ENCODE measurements at places on chromosomes 16 and 17.

DNA sequence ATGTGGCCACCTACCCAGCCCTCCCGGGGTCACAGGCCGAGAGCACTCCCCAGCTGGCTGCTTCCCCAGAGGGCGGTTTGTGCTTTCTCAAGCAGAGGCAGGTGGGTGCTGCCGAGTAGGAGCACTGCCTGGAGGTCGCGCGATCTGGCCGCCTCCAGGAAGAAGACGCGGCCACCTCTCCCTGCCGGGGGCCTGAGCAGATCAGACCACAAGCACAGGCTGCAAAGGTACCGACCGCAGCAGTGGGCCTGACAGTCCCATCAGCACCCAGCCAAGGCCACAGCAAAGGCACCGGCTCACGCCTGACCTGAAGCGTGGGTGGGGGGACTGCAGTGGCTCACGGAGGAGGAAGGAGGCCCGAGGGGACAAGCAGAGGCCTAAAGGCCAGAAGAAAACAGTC lies 15.2 kb upstream of the IGFALS start:
- DNase-seq, result no peak

DNA sequence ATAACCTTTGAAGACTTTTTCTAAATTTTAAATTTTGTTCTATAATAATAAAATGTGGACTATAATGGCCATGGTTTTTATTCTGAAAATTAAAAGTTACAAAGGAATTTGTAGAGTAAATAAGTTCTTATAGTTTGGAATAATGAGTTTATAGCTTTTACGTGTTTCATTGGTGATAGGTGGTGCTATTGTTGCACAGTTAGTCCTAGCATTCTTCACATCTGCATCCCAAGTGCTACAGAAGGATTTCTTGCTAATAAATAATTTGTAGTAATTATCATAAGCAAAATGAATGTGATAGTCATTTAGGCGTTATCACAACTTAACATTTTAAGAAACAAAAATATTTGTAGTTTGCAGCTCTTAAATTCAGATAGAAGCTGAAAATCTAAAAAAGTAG lies 67.9 kb downstream of the BCAS3 start:
- no peak for DNase-seq

DNA sequence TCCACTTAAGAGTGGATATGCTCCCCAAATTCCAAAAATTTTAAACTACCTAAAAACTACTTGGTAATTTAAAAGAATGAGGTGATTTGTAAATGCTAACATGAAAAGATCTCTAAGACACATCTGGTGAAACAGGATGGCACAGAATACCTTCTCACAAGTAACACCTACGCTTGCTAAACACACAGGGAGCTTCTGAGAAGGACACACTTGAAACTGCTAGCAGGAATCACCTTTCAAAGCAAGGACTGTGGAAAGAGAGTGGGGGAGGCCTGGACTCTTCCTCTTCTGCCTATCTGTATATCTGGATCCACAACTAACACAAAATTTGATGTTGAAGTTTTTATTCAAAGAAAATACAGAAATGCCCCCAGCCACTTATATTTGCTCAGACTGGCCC lies 52.4 kb downstream of the CYTH1 start:
- DNase-seq, result no peak

DNA sequence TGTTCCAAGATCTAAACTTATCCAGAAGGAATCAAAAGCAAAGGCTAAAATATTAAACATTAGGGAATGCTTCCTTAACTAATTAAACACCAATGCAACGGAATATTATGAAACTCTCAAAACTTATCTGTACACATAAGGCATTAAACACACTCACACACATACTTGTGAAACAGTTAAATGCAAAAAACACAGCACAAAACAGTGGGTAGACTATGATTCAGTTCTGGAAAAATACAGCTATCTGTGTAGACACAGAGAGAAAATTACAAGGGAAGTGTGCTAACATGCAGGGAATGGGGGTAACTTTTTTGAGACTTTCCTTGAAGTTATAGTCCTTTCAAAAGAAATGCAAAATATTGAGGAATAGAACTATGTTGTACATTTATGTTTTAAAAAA lies 36.7 kb upstream of the CCL1 start:
- no peak for DNase-seq

- no peak for DNase-seq
Observed at GRCh38 chr17:1203111-1203966, 23.6 kb upstream of the ABR start.

DNA sequence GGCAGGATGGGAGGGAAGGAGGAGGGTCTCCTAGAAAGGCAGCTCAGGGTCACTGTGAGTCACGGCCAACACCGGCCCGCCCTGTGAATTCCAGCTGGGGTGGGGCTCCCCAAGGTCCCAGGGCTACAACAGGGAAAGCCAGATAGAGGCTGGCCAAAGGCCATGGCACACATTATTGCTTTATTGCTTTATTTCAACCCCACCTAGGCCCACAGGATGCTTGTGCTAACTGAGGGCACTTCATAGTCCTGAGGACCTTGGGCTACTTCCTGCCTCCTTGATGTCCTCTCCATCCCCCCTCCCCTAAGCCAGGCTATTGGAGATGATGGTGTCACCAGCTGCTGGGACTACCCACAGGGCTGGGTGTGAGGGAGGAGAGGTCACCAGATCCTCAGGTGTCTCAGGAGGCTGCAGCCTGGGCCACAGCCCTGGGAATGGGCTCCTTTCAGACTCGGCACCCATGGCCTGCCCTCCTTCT lies 26.1 kb downstream of the LRRC75A start:
- no peak for DNase-seq

- no peak for DNase-seq
Observed at GRCh38 chr16:66676599-66676998, 19.9 kb downstream of the CMTM4 start.

- no peak for DNase-seq
Observed at GRCh38 chr16:3800019-3800418, 80.5 kb downstream of the CREBBP start.

GRCh38 chr17:46191322-46192188 lies 1.7 kb downstream of the KANSL1 start:
- no peak for DNase-seq

- no peak for DNase-seq
Observed at GRCh38 chr17:36485805-36486203, 677 bp upstream of the ZNHIT3 start.

- DNase-seq, result no peak
Observed at GRCh38 chr17:48237456-48237855, 129.9 kb downstream of the SNX11 start.

DNA sequence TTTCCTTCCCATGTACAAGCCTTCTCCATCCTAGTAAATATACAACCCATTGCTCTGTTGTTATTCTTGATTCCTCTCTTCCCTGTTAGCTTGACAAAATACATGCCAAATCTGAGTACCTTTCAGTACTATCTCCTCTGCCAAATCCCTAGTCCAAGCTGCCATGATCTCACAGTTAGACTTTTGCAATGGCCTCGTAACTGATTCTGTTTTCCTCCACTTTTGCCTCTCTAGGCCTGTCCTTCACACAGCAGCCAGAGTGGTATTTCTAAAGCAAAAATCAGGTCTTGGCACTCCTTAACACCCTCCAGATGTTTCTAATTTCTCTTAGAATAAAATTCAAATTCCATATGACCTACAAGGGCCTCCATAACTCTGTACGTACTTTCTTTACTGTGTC lies 153.0 kb upstream of the RBL2 start:
- DNase-seq, result no peak

DNA sequence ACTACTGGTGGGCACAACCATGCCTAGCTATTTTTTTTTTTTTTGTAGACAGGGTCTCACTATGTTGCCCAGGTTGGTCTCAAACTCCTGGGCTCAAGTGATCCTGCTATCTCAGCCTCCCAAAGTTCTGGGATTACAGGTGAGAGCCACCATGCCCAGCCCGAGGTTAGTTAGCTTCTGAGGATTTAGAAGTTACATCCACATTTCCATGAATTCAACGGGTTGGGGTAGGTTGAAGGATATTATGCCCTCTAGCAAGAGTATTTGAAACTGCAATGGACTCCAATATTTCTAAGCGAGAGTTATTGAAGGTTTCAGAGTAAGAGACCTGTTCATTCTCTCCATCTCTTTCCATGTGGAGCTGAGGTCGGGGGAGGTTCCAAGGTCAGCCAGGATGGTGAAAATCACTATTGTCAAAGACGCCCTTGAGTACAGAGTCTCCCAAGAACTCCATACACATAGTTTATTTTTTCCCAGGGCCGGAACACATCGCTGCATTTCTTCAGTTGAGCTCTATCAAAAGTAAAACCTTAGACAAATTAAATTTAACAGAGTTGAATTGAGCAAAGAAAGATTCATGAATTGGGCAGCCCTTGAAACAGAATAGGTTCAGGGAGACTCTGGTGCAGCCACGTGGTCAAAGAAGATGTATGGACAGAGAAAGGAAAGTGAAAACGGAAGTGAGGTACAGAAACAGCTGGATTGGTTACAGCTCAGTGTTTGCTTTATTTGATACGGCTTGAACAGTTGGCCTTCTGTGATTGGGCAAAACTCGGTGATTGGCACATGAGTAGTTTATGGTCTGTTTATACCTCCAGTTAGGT lies 19.0 kb upstream of the ITPRIPL2 start:
- no peak for DNase-seq

Measured in BJ (cell line).